ENCODE measurements at places on chromosomes 12 and 14. TPM values are rescaled to one million over a fixed set of nuclear protein-coding genes. Genes with fewer than 3 reads are reported as not detected.

DNA sequence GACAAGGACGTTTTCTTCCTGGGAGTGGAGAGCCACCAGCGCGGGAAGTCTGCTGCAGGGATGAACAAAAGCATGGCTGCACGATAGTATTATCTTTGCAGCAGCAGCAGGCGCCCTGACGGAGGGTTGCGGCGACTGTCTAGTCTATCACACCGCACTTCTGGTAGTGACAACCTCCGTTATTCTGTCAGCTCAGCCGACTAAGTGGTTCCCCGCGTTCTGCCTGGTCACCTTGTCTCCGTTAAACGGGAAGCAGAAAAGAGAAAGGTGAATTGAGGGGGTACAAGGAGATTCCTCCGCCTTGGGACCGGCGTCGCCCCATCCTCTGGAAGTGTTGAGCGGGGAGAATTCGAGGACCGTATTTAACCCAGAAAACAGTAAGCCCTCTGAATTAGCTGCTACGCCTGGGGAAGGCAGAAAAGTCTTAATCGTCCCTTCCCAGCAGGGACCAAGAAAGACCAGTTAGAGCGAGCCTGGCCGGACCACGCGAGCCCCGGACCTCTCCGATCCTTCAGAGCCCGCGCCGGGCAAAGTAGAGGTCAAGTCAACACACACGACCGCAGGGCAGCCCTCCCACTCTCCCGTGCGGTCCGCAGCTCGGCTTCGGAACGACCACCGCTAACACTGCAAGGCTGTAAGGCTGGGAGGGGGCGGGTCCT lies 536 bp upstream of the DAAM1 start:
- peaks cover 11% of the 10 kb centered on the region for H3K27me3 ChIP-seq
- H3K27ac ChIP-seq, result peak overlapping the region; percentile 93
- H3K4me1 ChIP-seq, result peaks cover 26% of the 10 kb centered on the region
- no peaks in the 10 kb centered on the region for H3K36me3 ChIP-seq
- H3K4me3 ChIP-seq, result peak overlapping the region; percentile 98

- peaks cover 1% of the 10 kb centered on the region for H3K27me3 ChIP-seq
- no peak for DNase-seq
- no peak overlapping the region for H3K4me3 ChIP-seq
- H3K4me1 ChIP-seq, result peaks cover 2% of the 10 kb centered on the region
- no peaks in the 10 kb centered on the region for H3K36me3 ChIP-seq
These were observed 118.5 kb upstream of the FRMD6 start for GRCh38 chr14:51533160-51533559.

- no peak for DNase-seq
- no peak overlapping the region for H3K27ac ChIP-seq
- H3K36me3 ChIP-seq, result no peaks in the 10 kb centered on the region
- no peak overlapping the region for H3K4me3 ChIP-seq
These were observed 137.4 kb downstream of the GRIP1 start for GRCh38 chr12:66541426-66541825.

GRCh38 chr14:104144453-104144790 lies 6.0 kb downstream of the KIF26A start:
- peaks cover 2% of the 10 kb centered on the region for H3K27me3 ChIP-seq
- no peak overlapping the region for H3K4me3 ChIP-seq
- H3K4me1 ChIP-seq, result no peaks in the 10 kb centered on the region
- H3K36me3 ChIP-seq, result no peaks in the 10 kb centered on the region
- H3K27ac ChIP-seq, result no peak overlapping the region

FGF23 gene
- total RNA-seq, result not detected
